NCI-H1048 (cell line): ENCODE measurements at places on chromosomes 7 and 10.

GRCh38 chr7:111101856-111102646, 11.1 kb downstream of the LRRN3 start:
- no peak for DNase-seq

GRCh38 chr7:19928247-19928646, 154.8 kb upstream of the TMEM196 start:
- DNase-seq: no peak

DNA sequence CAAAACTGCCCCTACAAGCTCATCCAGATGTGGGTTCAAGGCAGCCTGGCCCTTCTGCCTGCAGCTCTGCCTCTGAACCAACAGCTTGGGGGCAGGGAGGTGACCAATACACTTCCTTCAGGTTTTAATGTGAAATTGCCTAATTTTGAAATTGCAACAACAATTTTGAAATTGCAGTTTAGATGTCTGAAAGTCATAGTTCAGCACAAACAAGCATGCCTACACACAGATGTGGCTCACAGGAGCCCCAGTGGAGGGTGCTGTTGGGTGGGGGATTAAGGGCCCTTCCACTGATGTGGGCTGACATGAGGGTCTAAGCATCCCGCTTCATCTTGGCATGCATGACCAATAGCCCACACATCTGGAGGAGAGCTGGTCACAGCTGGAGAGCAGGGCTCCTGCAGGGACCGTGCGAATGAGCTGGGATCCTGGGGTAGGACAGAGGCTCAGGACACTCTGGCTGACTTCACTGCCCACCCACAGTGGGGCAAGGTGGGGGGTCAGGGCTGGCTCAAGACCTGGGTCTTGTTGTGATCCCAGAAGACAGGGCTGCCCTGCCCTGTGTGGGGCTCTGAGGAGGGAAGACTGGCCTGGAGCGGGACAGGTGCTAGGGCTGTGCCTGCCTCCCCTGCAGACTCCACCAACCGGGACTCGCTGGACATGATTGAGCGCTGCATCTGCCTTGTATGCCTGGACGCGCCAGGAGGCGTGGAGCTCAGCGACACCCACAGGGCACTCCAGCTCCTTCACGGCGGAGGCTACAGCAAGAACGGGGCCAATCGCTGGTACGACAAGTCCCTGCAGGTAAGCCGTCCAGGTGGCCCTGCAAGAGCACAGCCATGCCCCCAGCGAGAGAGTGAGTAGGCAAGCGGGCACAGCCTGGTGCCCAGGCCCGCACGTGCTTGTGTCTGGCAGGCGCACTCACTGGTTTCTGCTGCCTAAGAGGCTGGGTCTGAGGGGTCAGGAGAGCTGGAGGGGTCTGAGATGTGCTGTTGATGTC, 32.3 kb downstream of the CHAT start:
- no peak for DNase-seq

DNA sequence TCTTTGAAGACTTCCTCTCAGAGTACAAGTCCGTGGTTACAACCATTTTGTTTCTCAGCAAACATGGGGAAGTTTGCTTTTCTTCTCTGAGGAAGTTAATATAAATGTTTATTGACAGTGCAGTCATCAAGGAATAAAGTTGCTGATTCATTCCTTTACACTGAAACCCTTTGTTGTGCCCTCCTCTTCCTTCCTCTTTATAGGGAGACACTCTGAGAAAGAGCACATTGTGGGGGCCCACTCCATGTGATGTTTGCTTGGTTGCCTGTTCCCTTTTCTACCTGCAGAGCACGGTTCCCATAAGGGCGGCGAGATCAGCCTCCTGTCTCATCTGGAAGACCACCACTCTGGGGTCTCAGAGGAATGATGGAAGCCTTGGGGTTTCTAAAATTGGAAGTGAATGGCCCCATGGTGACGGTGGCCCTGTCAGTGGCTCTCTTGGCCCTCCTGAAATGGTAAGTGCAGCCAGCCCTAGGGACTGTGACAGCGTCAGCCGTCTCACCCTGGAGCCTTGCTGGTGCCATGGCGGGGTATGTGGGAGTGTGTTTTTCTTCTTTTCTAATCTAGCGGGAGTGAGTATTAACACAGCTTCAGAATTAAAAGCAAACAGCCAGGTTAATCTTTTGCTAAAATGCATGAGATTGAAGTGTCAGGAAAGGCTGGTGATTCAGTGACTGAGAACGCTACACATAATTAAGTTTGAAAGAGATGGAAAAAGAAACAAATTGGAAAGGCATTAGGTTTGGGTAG, at the start of gene TBXAS1:
TBXAS1 (plus strand) TSS at position 240 of the 750 bp plus-strand sequence; CDS start at position 367, 127 bp downstream.
- no peak for DNase-seq

- DNase-seq: no peak
These were observed 165.9 kb upstream of the PLXNA4 start for GRCh38 chr7:132742189-132742612.

DNA sequence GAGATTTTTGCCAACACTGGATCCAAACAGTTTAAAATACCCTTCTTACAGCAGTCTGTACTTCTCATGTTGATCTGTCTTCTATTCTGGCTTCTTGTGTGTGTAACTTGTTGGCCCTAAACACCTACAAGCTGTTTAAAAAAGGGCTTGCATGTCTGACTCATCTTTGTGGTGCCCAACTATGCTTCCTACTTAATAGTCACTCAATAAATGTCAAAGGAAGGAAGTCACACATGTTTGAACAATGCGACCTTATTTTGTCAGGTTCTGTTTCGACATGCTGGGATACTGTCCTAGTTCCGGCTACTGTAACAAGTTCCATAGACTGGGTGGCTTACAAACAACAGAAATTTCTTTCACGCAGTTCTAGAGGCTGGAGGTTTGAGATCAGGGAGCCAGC, 9.4 kb upstream of the GRK5 start:
- DNase-seq: no peak

GRCh38 chr7:74657692-74658177, at the start of gene GTF2I:
Gene GTF2I, plus strand, starts transcription at chr7:74657718. Its CDS starts 31,411 bp downstream, at chr7:74689129.
- DNase-seq: no peak

- no peak for DNase-seq
These were observed 272.6 kb upstream of the NPSR1 start for GRCh38 chr7:34385384-34385783.

DNA sequence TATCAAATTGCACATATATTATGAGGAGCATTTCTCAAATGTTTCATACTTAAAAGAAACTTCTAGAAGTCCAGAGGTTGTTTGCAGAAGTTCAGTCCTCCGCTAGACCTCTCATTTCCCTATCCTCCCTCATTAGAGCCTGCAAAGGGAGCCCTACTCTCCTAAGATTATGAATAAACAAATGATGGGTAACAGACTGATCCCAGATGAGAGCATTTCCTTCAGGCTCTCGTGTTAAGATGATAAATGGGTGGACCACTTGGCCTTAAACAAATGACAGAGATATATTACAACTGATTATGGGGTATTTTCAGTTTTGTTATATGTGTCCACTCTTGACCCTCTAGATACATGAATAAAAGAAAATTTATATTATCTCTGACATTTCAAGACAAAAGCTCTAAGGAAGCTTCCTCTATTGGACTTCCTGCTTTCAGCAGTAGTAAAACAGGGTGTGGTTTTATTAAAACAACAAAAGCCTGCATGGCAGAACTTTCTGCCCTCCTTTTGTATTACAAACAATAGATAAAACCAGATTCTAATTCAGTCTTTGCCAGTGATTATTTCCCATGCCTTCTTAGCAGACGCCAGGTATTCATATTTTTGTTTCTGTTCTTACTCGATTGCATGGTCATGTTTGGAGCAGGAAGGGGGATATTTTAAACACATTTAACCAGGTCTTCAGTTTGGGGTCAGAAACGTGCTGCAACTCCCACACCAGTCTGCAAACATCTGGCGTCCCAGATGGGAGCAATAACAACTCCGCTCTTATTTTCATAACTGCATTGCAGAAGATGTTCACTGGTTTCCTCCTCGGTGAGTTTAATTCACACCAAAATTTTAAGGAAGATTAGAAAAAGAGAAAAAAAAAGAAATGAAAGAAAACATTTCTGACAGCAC, 52.4 kb upstream of the FAM204A start:
- no peak for DNase-seq

DNA sequence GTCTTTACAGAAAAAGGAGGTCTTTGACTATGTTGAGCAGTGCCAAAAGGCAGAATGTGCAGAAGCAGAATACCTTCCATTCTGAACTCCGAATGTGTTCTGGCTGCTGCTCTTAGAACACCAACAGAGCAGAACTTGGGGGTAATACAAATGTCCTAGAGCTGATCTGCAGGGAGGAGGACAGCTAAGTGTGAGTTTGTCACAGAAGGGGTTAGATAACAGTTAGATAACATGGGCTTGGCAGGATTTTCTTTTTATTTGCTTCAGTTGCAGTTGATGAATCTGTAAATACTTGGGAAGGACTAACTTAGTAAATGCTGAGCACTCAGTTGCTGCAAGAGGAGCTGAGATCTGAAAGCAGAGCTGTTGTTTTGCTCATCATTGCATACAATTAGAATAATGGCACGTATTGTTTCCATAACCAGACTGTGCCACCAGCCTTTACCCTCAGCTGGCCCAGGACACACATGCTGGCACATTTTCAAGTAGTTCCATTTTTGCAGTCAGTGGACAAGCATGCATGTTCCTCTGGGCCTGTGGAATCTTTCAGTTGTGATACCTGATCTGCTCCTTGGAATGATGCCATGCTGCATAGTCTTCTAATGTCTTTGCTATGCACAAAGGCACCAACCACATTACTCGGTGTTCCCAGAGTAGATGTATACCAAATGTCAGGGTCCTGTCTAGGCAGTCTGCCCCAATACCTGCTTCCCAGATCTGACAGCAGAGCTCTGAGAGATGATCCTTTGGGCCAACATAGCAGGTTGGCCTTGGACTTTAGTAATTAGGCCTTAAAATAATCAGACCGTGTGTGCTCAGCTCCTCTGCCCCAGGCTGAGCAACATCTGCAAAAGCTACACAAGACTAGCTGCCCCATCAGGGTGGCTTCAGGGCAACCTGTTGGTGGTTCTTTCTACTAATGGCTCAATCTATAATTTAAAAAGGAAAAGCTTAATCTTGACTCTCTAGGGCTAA, 55.7 kb downstream of the GSDME start:
- no peak for DNase-seq

- no peak for DNase-seq
These were observed 6.1 kb downstream of the GSTO2 start for GRCh38 chr10:104274762-104275721.

DNA sequence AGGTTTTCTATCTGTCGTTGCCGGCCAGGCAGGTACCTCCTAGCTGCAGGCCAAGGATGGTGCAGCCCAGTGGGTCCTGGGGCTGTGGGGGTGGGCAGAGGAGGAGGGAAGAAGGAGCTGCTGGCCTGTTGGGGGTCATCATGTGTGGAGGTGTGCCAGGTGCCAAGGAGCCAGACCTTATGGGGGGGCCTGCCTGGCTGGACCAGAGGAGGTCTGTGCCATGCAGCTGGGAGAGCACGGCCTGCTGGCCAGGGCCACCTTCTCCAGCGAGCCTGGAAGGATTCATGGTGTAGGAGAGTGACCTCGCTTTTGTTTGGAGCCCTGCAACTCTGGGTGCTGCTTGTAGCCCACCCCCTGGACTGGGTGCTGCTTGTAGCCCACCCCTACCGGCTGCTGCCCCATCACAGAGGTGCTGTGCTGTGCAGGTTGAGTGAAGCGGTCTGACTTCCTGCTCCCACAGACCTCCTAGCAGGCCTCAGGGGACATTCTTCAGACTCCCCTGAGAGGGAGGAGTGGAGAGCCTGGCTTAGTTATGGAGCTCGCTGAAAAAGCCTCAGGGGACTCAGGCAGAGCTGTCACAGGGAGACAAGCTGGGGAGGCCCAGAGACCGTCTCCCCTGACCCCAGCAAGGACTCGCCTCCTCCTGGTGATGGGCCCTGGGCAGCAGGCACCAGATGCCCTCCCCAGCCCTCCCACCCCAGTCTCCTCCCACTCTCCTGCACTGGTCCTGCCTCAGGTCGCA, 67.7 kb upstream of the AQP1 start:
- DNase-seq: no peak

DNA sequence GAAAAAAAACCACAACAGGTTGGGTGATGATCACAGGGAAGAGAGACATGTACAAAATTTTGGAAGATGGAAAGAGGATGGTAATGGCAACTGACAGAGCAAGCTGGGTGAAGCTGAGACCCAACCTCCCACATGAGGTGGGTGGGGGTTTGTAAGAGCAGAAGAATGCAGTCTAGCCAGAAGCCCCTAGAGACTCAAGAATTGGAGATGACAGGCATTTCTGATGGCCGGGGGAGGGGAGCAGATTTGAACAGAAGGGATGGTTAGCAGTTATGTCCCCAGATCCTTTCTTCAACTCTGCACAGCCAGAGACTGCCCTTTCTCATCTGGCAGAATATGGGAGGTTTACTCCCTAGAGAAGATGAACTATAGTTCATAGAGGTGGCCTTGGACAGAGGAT, 208.0 kb downstream of the GALNT17 start:
- no peak for DNase-seq
